ENCODE measurements at places on chromosomes 4 and X.

DNA sequence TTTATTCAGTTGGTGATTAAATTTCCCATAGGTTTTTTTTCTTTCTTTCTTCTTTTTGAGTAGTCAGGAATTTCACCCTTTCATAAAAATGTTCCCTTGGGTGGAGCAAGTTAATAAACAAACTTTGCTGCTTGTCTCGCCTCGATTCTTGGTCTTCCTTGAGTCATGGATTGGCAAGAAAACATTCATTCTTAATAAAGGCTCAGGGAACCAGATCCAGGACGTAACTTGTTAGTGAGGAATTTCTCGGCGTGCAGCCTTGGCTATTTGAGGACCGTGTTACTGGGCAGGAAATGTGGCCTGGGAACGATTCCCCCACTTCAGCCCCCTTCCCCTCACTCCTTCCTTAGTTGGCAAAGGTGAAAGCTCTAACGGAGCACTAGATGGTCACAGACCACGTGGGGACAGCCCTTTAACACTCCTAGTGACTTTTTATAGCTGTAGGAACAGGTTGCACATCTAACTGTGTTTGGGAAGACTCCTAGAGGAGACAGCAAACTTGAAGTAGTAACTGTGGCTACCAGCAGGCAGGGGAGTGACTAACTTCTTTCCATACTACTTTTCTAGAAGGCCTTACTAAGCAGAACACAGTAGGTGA is 106.8 kb downstream of the UCHL1 start:
- DNase-seq = no peak

- no peak for DNase-seq
Measured at GRCh38 chr4:23837371-23837770, 52.5 kb downstream of the PPARGC1A start.

DNA sequence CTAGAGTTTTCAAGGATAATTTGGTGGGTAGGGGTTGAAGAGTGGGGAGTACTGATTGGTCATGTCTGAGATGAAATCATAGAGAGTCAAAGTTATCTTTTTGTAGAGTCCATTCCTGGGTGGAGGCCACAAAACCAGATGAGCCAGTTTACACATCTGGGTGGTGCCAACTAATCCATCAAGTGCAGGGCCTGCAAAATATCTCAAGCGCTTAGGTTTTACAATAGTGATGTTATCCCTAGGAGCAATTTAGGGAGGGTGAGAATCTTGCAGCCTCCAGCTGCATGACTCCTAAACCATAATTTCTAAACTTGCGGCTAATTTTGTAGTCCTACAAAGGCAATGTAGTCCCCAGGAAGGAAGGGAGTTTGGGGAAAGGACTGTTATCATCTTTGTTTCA is 988.3 kb upstream of the LCORL start:
- DNase-seq = no peak

- peak; percentile 13 for DNase-seq
Measured at GRCh38 chr4:3304831-3305609, 12.2 kb downstream of the RGS12 start.

GRCh38 chr4:164373021-164373420 is 380.9 kb upstream of the SMIM31 start:
- no peak for DNase-seq

DNA sequence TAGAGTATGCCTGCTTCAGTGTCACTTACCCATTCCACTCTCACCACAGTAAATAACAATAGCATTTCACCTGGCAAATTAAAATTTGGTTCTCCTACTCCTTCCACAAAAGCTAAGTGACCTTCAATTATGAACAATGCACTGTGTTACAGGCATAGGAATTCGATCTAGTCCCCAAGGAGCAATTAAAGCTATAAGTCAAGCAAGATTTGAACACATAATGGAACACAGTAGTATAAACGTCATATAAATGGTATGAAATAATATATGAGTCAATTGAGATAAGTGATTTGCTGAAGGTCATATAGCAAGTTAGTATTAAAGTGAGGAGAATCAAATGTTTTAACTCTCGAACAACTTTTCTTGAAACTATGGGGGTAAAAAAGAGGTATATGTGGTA is 65.8 kb downstream of the ARAP2 start:
- DNase-seq = no peak

- no peak for DNase-seq
Measured at GRCh38 chr4:80143307-80143679, 54.0 kb upstream of the PRDM8 start.

- no peak for DNase-seq
Measured at GRCh38 chr4:4460759-4461158, 73.9 kb downstream of the NSG1 start.

DNA sequence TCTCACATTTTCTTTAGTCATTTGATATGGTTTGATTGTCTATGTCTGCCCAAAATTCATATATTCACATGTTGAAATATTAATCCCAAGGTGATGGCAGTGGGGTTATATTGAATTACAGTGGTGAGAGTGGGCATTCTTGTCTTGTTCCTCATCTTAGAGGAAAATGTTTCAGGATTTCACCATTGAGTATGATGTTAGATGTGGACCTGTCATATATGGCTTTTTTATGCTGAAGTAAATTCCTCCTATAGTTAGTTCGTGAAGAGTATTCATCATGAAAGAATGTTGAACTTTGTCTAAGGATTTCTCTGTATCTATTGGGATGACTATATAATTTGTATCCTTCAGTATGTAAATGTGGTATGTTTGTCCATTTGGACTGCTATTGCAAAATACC is 512.3 kb upstream of the EPHA5 start:
- DNase-seq = no peak

GRCh38 chr4:7384003-7384928 is 50.5 kb downstream of the PSAPL1 start:
- no peak for DNase-seq

- DNase-seq = no peak
Measured at GRCh38 chr4:155085843-155086530, 122.4 kb upstream of the NPY2R start.

- DNase-seq = no peak
Measured at GRCh38 chr4:29336861-29337260, 1383.3 kb upstream of the PCDH7 start.

DNA sequence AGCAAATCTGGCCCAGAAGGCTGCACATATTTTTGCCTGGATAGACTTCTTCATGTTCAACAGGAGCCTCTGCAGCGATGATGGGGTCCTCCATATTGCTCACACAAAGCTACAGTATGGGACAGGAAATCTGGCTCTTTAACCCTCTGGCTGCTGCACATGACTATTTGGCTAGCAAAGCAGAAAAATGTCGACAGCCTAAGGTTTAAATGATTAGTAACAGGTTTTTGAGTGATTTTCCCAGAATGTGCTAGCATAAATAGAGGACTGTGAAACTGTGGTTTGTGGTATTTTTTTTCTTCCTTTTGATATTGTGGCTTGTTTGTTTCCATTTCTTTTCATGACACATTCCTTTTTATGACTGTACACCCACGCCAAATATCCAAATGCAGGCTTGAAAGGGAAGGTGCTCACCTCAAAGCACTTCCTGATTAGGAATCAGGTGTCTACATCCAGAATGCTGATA is 120.2 kb upstream of the GK2 start:
- DNase-seq = no peak

- peak; percentile 36 for DNase-seq
Measured at GRCh38 chrX:131677655-131678628, 134.1 kb downstream of the OR13H1 start.

GRCh38 chrX:139851730-139852129 is 81.1 kb downstream of the ATP11C start:
- no peak for DNase-seq

GRCh38 chrX:154526901-154527675 is 11.1 kb upstream of the FAM3A start:
- peak; percentile 67 for DNase-seq

DNA sequence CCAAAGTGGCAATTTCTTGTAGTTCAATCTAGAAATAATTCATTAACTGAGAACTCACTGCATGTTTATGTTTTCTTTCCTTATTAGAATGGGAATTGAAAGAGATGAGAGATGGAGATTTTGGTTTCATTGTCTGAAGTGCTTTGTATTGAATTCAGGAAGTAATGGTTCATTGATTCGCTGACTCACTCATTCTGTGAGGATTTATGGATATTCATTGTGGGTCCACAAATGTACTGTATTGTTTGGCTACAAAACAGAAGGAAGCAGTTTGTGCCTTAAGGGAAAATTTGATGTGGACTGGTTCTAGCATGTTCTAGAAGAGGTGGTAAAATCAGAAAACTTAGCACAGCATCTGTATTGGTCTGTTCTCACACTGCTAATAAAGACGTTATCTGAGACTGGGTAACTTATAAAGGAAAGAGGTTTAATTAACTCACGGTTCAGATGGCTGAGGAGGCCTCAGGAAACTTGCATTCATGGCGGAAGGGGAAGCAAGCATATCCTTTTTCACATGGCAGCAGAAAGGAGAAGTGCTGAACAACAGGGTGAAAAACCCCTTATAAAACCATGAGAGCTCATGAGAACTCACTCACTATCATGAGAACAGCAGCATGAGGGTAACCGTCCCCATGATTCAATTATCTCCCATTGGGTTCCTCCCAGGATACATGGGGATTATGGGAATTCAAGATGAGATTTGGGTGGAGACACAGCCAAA is 132.3 kb upstream of the VCX3A start:
- no peak for DNase-seq

DNA sequence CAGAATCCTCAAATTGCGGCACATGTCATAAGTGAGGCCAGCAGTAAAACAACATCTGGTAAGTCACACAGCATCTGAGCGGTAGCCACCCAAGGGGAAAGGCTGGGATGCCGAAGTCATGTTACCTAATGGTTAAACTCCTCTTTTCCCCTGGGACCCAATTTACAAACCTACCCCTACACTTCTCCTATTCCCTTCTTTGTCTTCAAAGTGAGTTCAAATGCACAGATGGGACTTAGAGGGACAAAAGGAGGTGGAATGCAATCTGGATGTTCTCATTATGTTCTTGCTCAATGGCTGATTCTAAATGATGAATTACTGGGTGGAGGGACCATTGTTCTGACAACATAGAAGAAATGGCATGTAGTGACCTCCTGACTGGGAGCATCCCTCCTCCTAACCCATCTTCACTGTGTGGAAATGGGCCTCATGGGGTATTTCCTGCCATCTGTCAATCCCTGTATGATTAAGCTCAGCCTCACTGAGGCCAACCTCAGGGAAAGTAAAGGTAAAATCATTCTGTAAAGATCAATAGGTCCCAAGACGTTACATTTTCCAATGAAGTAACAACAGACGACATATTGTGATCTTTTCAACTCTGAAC is 8.5 kb downstream of the CD40LG start:
- DNase-seq = no peak

DNA sequence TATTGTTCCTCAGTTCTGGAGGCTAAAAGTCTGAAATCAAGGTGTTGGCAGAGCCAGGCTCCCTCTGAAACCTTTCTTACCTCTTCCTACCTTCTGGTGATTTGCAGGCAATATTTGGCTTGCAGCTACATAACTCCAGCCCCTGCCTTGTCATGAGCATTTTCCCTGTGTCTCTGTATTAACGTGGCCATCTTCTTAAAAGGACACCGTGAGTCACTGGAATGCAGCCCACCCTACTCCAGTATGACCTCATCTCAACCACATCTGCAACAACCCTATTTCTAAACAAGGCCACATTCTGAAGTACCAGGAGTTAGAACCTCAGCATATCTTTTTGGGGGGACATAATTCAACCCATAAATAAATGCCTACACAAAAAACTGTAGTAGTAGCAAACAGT is 40.7 kb downstream of the FANCB start:
- DNase-seq = no peak

DNA sequence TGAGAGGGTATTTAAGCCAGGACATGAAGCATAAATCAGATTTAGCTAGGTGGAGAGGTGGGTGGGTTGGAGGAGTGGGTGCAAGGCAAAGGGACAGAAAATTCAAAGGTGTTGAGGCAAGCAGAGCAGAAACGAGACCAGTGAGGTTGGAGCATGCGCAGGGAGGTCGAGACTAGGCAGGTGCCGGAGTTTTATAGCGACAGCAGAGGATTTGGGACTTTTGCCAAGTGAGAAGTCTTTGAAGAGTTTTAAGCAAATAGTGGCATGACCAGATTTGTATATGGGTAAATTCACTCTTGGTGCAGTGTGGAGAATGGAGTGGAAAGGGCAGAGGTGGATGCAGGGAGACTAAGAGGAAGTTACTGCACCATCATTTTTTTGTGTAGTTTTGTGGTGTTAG is 107.0 kb upstream of the TLR2 start:
- DNase-seq = no peak

- DNase-seq = no peak
Measured at GRCh38 chrX:34279866-34280560, 147.9 kb upstream of the FAM47A start.

DNA sequence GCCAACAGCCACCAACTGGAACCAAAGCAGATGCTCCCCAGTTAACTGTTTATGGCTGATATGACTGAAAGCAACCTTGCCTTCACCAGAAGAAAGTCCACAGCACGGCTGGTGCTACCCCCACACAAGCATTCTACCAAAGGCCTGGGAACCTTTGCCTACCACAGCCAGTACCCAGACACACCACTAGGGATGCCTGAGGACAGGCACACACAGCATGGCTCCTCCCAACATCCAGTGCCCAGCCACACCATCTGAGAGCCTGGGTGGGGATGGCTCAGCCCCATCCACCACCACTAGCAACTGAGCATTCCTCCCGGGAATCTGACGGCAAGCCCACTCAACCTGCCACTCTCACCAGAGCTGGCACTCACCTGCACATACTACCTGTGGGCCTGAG is 178.6 kb downstream of the SLC7A11 start:
- no peak for DNase-seq

- DNase-seq = no peak
Measured at GRCh38 chr4:133154725-133155124, 5.6 kb downstream of the PCDH10 start.

DNA sequence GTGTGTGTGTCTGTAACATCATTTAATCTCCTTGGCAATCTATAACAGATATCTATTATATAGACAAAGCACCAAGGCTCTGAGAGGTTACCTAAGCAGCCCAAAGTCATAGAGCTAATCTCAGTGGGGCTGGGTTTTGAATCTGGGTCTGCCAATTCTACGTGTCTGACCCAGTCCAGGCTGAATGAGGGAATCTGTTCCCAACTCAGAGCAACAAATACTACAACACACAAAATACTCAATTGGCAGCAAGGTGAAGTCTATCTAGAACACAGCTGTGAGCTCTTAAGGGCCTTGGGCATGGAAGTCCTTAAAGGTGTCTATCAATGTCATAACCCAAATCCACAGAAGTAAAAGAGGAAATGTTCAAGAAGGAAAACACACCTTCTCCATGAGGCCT is 47.5 kb upstream of the NAP1L5 start:
- DNase-seq = no peak

GRCh38 chr4:128566693-128567092 is 242.8 kb upstream of the JADE1 start:
- DNase-seq = no peak

DNA sequence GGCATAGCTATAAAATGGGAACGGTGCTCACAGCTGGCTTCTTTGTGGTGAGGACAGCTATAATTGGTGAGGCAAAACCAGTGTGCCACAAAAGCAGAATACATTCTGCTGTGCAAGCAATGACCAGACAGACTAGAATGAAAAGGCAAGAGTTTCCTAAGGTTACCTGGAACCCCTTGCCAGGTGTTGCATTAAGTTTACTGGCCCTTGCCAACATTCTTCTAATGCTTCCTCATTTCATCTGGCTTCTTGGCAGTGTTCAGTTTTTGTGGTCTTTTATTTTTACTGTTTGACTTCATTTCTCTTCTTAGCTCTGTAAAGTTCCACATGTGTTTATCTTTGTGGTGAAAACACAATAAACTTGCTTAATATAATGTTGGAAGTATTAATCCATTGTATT is 131.4 kb downstream of the PTTG2 start:
- no peak for DNase-seq

GRCh38 chr4:33658971-33659370 is 2585.3 kb downstream of the ARAP2 start:
- no peak for DNase-seq

- DNase-seq = no peak
Measured at GRCh38 chr4:633406-633805, 8.0 kb downstream of the PDE6B start.
